Karpas-422 (cell line): ENCODE measurements at places on chromosomes 12 and 14. TPM values are rescaled to one million over a fixed set of nuclear protein-coding genes. Genes with fewer than 3 reads are reported as not detected.

DNA sequence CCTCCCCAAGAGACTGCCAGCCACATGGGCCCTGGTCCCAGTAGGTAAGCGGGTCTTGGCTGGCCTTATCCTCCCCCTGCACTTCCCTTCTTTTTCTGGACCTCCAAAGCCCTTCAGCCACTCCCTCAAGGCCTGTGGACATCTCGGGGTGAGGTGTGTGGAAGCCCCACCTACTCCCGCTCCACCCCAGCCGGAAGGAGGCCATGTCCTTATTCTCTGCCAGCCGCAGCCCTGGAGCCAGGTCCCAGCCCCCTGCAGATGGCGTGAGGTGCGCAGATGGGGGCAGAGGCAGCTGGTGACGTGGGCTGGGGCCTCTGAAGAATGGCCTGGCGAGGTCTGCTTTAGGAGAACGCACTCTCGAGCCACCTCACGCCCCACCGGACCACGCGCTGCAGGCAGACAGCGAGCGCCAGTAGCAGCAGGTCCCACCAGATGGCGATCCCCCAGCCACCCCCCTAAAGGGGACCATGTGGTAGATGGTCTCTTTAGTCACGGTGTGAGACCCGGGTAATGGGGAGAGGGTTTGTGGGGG lies 167.1 kb downstream of the TSPAN9 start:
- DNase-seq: no peak

GRCh38 chr12:50119387-50119786 lies 7.4 kb downstream of the COX14 start:
- no peak for DNase-seq

Gene KRT71
- not detected in 2 replicates for total RNA-seq

- peak; percentile 73 for DNase-seq
Observed at GRCh38 chr12:98002887-98003493, 512.4 kb upstream of the TMPO start.

- peak; percentile 60 for DNase-seq
Observed at GRCh38 chr14:51865953-51866747, 5.7 kb downstream of the GNG2 start.

Gene FGD4
- 0.11 TPM in 1 of 2 replicates, not detected in the other for total RNA-seq
